SK-N-SH (cell line): ENCODE measurements at places on chromosomes 11 and 22. TPM values are rescaled to one million over a fixed set of nuclear protein-coding genes. Genes with fewer than 3 reads are reported as not detected.

GRCh38 chr11:83427501-83427900 lies 141.3 kb upstream of the CCDC90B start:
- H3K4me1 ChIP-seq = no peaks in the 10 kb centered on the region
- no peaks in the 10 kb centered on the region for H3K36me3 ChIP-seq
- no peak overlapping the region for H3K4me3 ChIP-seq
- no peaks in the 10 kb centered on the region for H3K27me3 ChIP-seq
- H3K27ac ChIP-seq = no peak overlapping the region

ANO9 gene
- polyA plus RNA-seq = 0.06 and 0.12 TPM in 2 replicates

- H3K27ac ChIP-seq = no peak overlapping the region
- no peak overlapping the region for H3K4me3 ChIP-seq
- no peak for DNase-seq
- peaks cover 5% of the 10 kb centered on the region; the same call in 1 of the 2 replicates for H3K4me1 ChIP-seq
- H3K27me3 ChIP-seq = no peaks in the 10 kb centered on the region
- no peaks in the 10 kb centered on the region for H3K36me3 ChIP-seq
These were observed 955.1 kb downstream of the BRD1 start for GRCh38 chr22:48872271-48873190.

- no peaks in the 10 kb centered on the region for H3K36me3 ChIP-seq
- H3K27me3 ChIP-seq = peaks cover 19% of the 10 kb centered on the region; the same call in 1 of the 2 replicates
These were observed 182.0 kb downstream of the CHST1 start for GRCh38 chr11:45483416-45483815.

DNA sequence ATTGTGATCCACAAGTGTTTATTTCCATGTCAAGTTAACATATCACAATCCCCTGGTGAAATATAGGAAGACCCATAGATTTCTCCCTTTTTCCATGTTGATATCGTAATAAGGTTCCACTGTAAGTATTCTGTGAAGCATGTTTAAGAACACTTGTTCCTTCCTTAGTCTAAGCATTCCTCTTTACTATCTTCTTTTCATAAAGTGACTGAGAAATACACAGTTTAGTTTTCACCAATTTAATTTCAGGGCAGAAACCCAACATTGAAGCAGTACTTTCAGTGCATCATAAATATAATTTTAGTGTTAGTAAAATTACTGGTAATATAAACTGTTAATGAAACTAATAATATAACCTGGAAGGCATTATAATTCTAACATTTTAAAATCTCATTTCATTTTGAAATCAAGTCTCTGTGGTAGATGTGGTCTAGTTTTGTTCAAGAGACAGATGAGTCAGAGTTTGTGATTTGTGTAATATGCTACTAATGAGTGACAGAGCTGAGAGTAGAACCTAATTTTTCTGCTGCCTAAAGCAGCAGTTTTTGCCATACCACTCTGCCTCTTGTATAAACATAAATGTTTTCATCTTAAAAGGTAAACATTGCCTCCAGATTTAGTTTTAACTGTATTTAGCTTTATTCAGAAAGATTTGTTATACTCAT lies 79.4 kb downstream of the ATM start:
- H3K27ac ChIP-seq = no peak overlapping the region
- H3K4me1 ChIP-seq = no peaks in the 10 kb centered on the region
- peaks cover 77% of the 10 kb centered on the region for H3K36me3 ChIP-seq
- no peak overlapping the region for H3K4me3 ChIP-seq
- DNase-seq = no peak
- H3K27me3 ChIP-seq = no peaks in the 10 kb centered on the region
